ENCODE measurements at places on chromosomes 11 and 22.

- no peak for DNase-seq
Observed at GRCh38 chr11:33610903-33611302, 89.7 kb downstream of the C11orf91 start.

- no peak for DNase-seq
Observed at GRCh38 chr11:63015521-63016215, at the start of gene SLC22A8. Gene SLC22A8 (minus strand): TSS chr11:63015841. CDS start chr11:63014958, 883 bp downstream.

GRCh38 chr11:41308286-41308685, 151.2 kb downstream of the LRRC4C start:
- no peak for DNase-seq

DNA sequence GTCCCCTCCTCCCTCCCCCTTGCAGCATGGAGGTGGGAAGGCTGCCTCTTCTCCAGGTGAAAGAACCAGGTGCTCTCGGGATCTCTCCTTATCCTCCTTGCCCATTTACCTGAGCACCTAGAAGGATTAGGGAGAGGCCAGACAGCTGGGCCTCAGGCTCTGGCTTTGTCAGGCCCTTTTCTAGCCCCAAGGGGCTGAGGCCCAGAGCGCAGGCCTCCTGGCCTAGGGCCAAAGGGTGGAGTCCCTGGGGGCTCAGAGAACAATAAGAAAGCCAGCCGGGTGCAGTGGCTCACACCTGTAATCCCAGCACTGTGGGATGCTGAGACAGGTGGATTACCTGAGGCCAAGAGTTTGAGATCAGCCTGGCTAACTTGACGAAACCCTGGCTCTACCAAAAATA, 5.4 kb upstream of the TTLL1 start:
- no peak for DNase-seq

- DNase-seq: no peak
Observed at GRCh38 chr11:1422481-1422880, 32.7 kb downstream of the BRSK2 start.

GRCh38 chr22:39444247-39444800, 12.5 kb upstream of the MGAT3 start:
- DNase-seq: no peak

- DNase-seq: no peak
Observed at GRCh38 chr22:44999231-44999630, 10.6 kb downstream of the PHF21B start.

All from hypothalamus (tissue), 51 donors.